LNCaP clone FGC (cell line): ENCODE measurements at places on chromosomes 6 and 20.

- no peak for DNase-seq
These were observed 10.8 kb downstream of the UFL1 start for GRCh38 chr6:96532399-96532798.

DNA sequence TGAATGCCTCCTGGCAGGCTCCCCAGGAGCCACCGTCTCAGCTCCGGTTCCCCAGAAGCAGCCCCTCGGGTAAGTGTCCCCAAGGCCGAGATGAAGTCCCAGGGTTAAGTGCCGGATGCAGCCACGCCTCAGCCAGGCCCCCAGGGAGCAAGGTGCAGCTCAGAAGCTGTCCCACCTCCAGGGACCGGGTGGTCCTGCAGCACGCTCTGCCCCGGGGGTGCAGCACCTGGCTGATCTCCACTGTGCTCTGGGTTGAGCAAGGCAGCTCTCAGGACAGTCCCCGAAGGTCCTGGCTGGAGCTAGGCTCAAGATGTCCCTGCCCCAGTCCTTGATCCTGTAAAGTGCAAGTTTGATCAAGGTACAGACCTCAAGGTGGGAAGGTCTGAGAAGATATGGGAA lies 15.1 kb upstream of the NTSR1 start:
- no peak for DNase-seq

- no peak for DNase-seq
These were observed 21.7 kb upstream of the BHLHE23 start for GRCh38 chr20:63028461-63028921.

GRCh38 chr6:29656157-29656556 lies 735 bp upstream of the MOG start:
- no peak for DNase-seq
